ENCODE measurements at places on chromosomes 4 and X.

GRCh38 chrX:7972586-7972985, 45.4 kb upstream of the PNPLA4 start:
- DNase-seq: no peak

- no peak for DNase-seq
These were observed 58.0 kb upstream of the PPARGC1A start for GRCh38 chr4:23947826-23948225.

GRCh38 chr4:11866391-11866790, 437.7 kb upstream of the HS3ST1 start:
- no peak for DNase-seq

- no peak for DNase-seq
These were observed 158.7 kb downstream of the SPRY1 start for GRCh38 chr4:123555233-123555806.

DNA sequence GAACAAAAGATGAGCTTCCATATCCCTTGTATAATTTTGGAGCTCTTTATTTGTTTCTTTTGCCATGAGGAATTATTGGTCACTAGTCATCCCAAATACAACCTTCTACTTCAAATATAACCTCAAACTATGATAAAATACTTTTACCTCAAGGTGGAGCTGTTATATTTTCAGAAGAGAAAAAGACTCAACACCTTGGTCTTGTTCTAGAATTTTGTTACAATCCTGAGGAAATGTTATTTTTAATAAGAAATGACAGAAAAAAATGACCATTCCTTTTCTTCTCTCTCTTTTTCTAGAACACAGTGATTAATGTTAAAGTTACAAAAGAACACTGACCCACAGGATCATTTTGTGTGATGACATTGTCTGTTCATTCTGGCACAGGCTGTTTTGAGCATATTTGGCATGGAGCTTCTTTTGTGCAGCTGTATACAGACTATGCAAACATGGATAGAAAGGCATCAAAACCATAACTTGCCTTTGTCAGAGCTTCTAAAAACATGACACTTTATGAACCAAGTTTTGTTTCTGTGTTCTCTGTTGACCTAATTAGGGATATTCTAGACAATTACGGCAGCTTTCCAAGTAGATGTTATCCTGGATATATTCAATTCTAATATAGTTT, 159.6 kb upstream of the CTSO start:
- DNase-seq: no peak

DNA sequence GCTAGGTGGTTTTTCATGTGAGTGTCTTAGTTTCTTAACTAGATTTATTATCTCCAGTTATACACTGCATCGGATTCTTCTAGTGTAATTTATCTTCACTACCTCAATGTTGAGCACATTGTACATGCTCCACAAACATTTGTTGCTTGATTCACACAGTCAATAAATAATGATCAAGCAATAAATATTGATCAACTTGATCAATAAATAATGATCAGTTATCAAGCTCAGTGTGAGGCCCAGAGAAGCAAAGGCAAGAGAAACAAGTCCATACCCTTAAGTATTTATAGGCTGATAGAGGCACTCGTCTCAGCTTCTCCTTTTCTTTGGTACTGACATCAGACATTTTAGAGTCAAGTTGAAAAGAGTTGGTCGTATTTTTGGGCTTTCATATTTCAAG, 5.1 kb upstream of the VBP1 start:
- DNase-seq: no peak

- no peak for DNase-seq
These were observed 4.0 kb downstream of the COL25A1 start for GRCh38 chr4:109298279-109299010.

GRCh38 chr4:102642631-102643298, 118.0 kb downstream of the MANBA start:
- DNase-seq: no peak

DNA sequence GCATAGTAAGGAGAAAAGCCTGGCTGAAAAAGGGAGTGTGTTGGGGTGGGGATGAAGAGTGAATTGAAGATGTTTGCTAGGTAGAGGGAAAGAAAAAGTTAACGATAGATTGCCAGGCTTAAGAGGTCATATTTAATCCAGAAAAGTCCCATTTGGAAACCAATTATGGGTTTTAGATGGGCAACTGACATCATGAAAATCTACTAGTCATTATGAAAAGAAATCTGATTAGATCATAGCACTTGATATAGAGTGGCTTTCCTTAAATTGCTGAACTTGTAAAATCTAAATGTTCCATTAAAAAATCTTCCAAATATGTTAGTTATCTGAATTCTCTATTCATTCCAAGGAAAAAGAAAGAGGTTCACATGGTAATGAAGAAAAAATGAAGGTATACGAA, 37.5 kb upstream of the IL21 start:
- no peak for DNase-seq

DNA sequence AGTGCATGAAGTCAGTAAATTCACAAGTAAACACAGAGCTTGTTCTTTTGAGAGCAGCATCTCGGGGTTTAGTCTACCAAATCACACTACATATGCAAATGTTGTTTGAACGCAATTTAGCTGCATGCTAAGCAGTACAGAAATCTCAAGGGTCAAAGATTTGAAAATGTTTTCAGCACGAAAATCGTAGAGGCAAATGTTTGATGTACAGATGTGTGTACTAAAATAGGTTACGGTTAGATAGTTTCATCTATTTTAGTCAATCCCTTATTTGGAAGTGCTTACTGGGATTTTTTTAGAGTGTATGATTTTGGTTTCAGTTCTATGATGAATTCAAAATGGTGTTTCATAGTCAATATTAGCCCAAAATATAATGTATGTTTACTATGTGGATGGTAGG, 1928.2 kb upstream of the TENM3 start:
- no peak for DNase-seq

- DNase-seq: no peak
These were observed 34.9 kb downstream of the FHDC1 start for GRCh38 chr4:152971053-152971452.

DNA sequence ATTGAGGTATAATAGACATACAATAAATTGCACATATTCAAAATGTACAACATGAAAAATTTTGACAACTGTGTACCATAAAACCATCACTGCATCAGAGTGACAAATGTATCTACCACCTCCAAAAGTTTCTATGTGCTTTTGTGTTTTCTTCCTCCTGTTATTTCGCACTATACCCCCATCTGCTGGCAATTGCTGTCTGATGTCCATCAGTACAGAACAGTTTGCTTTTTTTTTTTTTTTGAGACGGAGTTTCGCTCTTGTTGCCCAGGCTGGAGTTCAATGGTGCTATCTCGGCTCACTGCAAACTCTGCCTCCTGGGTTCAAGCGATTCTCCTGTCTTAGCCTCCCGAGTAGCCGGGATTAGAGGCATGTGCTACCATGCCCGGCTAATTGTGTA, 154.3 kb upstream of the GIMD1 start:
- no peak for DNase-seq

GRCh38 chr4:24886596-24886995, 26.2 kb downstream of the CCDC149 start:
- DNase-seq: no peak

DNA sequence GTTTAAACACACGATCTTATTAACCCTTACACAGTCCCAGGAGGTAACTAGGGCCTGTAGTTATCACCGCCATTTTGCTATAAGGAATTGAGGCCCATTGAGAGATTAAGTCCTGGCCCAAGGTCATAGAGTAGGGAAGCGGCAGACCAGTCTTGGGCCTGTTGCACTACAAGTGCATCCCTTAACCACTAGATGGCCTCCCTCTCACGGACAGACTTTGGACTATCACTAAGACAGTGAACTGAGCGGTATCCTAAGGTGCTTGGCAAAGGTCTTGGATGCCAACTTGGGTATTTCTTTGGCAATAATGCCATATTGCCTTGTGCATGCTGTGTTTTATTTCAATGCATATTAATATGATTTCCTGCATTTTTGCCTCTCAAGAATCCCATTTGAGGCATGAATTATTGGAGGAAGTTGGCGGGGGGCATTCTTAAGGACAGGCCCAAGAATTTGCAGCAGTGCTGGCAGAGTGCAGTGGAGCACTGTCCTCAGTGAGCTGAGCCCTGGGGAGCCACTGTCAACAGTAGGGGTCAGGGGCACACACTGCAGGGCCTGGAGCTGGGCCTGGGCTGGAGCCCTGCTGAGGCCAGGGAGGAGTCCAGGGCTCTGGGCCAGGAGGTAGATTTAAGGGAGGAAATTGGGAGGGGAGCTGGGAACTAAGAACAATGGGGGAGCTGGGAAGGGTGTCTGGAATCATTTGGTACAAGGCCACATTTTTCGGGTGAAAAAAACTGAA, 147.4 kb downstream of the SMIM20 start:
- DNase-seq: no peak

DNA sequence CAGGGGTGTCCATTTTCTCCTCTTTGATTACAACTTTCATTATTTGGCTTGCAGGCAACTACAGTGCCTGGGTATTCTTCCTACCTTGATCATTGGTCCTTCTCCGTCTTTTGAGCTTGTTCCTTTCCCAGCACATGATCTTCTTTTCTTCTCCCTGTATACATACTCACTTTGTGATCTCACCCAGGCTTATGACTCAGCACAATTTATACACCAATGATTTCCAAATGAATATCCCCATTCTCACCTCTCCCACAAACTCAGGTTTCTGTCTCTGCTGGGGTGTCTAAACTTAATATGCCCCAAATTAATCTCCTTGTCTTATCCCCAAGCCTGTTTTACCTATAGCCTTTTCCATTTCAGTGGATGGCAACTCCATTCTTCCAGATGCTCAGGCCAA, 19.5 kb upstream of the C4orf54 start:
- DNase-seq: no peak

GRCh38 chr4:169627307-169627706, 6.9 kb downstream of the CLCN3 start:
- no peak for DNase-seq

DNA sequence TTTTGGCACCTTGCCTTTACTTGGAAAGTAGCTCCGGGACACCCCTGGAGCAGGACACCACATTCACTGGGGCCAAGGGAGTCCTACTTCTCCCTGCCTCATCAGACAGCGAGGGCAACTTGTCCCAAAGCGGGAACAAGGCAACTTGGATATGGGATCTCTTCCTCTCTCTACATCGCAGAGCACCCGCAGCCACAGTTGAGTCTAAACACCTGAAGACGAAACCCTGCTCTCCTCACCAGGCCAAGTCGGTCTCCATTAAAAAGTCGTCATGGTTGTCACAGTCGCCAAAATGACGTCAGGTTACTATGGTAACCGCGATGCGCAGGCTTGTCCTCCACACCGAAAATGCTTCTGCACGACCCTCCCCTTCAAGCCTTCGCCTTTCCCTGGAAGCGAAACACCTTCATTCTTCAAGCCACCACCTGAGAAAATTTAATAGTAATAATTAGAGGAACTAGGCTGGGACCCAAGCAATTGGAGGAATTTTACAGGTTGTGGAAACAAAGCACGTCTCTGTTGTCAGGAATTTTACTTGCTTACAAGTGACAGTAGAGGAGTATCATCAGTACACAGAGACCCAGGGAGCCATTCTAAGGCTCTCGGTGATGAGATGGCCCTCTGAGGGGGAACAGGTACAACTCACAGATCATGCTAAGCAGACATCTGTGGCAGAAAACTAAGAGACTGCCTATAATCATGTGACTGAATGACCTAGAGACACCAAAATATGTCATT, 30.5 kb upstream of the TCEAL4 start:
- no peak for DNase-seq

DNA sequence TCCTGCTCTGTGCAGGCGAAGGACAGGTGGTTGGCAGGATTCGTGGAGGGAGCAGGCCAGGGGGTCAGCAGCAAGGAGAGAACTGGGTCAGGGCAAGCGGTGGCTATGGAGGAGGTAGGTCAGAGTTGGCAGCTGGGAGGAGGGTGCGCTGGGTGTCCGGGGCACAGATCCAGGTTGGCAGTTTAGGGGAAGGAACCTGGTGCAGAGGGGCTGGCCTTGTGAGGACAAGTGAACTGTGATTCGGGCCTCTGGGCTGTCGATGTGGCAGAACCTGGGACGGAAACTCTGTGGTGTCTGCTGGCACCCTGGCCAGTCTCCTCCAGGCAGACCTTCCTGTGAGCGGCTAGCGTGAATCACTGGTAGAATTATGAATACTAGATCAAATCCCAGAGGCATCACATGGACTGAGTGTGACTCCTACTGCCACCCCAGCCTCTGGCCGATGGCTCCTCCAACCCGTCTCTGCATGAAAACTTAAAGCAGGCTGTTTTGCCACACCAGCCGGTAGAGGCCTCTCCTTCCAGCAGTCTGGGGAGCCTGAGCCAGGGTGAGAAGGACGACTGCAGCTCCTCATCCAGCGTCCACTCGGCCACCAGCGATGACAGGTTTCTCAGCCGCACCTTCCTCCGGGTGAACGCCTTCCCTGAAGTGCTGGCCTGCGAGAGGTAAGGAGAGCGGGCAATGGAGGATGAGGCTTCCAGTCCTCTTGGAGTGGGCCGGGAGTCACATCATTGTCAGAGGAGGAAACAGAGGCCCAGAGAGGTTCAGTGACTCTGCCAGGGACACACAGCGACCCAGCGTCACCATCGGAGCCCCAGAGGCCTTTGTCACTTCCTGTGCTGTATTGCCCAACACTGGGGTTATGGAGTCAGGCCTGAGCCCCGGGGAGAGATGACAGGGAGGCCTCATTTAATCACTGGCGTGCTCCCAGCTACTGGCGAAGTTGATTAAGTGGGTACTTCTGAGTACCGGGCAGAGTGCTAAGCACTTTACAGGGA, 20.3 kb downstream of the EVC start:
- no peak for DNase-seq

GRCh38 chr4:188295899-188296298, 156.7 kb downstream of the TRIML1 start:
- no peak for DNase-seq

DNA sequence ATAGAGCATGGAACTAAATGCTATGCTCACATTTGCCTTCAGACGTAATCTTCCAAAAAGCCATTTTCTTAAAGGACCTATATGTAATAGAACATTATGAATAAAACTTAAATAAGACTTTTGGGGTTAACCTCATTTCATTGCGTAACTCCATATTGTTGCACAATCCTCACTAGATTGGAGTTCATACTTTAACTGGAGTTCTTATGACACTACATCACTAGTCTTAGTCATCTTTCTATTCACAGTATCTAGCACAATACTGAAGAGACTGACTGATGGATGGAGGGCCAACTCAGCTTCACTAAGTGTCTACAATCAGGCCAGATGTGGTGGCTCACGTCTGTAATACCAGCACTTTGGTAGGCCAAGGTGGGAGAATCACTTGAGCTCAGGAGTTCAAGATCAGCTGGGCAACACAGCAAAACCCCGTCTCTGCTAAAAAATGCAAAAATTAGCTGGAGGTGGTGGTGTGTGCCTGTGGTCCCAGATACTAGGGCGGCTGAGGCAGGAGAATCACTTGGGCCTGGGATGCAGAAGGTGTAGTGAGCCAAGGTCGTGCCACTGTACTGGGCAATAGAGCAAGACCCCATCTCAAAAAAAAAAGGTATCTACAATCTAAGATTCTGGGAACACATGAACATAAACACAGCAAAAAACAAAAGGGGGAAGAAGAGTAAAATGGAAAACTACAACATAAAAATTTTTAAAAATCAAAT, 80.8 kb upstream of the MAB21L2 start:
- no peak for DNase-seq

DNA sequence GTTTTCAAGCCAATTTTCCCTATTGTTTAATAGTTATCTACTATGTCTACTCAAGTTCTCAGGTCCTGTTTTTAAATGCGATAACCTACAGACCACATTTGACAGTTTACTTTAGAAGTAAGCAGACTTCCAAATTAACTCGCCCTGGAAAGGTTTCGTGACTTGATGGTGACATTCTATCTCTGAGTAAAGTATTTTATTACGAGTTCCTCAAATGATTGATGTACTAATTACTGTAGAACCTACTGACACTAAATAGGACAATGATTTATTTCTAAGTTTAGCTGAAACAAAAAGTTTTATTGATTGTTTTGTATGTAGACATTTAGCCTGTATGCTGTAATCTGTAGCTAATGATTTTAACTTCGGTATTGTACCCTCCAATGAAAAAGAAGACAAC, 1.9 kb upstream of the PPBP start:
- DNase-seq: no peak
